ENCODE measurements at places on chromosomes 7 and 10. TPM values are rescaled to one million over a fixed set of nuclear protein-coding genes. Genes with fewer than 3 reads are reported as not detected.

- no peak for DNase-seq
Measured at GRCh38 chr10:32445036-32445435, 904 bp upstream of the CCDC7 start.

The NUTM2E gene
- not detected for total RNA-seq

- no peak for DNase-seq
Measured at GRCh38 chr7:41529831-41530230, 173.1 kb downstream of the INHBA start.

- no peak for DNase-seq
Measured at GRCh38 chr10:130382031-130382430, 245.8 kb downstream of the GLRX3 start.

The JMJD1C gene
- total RNA-seq, result 93.3 TPM

DNA sequence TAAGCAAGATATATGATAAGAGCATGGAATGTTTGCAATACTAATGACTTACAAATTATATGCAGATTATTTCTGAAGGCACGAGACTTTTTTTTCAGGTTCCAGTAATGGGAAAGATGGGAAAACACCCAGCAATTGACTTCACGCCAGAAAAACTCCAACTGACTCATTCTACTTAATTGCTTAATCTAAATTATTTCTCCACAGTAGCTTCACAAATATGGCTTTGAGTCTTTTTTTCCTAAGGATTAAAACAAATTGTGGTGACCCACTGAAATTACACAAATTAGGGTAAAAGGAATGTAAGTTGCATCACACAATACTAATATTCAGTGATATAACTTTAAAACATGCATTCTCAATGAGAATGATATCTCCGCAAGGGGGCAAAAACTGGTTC lies 138.7 kb downstream of the GNAI1 start:
- DNase-seq, result no peak
